ENCODE measurements at places on chromosomes 6 and 20.

GRCh38 chr6:41836022-41836659 lies 48.6 kb downstream of the TOMM6 start:
- no peak for DNase-seq

- DNase-seq = no peak
These were observed 1830.0 kb upstream of the DEFB115 start for GRCh38 chr20:29427201-29428060.

DNA sequence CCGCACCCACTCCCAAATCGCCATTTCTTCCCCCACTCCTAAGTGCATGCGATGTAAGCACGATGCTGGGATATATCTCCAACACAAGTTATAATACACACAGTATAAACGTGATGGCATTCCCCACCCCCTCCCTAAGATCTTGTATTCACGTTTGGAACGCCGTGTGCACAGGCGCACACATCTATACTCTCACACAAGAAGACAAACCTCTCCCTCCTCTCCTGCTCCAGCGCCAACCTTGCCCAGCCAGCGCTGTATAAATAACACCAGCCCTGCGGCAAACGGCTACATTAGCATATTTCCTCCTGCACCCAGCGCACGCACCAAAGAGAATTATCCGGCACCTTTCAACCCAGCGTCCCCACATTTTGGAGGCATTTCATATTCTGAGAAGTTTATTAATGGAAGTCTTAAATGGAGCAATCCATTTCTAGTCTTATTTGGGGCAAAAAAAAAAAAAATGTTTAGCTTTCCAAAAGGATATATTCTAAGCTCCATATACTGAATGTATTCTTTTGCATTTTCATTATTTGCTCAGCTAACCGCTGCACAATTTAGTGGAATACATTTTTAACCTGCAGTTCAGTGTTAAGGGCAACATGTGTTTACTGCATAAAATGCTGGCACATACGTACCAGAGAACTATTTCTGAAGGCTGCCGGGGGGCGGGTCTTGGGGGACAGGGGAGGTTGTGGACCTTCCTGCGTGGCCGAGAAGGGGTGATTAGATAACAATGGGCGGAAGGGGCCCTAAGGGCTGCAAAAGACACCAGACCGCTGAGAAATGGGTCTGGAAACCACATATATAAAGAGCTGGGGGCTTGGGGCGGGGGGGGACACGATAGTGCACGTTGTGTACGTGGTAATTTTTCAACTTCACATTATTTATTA lies 1.1 kb upstream of the SLC22A23 start:
- DNase-seq = peak; percentile 49

- DNase-seq = no peak
These were observed 566.4 kb downstream of the BMP2 start for GRCh38 chr20:7333841-7334240.

DNA sequence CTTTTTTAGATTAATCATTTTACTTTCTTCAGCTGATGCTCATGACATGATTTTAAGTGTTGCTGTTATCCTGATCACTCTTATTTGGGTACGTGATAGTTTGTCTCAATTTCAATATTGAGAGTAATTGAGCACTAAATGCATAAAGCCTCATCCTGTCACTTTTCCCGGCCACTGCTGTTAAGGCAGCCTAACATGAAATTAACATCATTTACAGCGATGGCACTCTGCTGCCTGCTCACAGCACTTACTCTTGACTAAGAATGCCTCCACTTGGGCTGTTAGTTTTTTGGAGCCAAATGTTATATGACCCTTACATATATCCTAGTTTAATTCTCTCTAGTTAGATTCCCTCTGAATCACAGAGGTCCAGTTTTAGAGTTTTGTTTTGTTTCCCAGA lies 107.3 kb downstream of the SLX4IP start:
- no peak for DNase-seq

DNA sequence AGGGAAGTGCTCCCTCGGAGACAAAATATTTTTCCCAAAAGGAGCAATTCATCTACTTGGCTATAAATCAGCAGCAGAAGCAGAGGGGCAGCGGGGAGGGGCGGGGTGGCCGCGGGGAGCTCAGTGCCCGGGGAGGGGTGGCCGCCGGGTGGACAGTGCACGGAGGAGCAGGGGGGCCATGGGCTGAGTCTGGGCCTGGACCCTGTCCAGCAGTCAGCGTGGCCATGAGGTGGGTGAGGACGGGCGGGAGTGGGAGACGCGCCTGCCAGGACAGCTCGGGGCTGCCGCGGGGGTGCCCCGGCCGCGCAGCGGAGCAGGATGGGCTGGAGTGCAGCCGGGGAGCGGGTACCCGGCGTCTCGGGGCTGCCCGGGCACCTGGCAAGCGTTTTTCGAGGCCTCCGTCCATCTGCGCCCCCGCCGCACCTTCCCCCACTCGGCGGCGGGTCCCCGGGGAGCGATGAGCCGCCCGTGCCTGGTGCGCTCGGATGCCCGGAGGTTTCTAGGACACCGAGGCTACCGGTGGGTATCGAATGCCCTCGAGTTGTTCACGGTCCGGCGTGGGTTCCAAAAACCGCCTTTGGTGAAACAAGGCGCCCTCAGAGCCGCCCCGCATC lies 229.5 kb downstream of the THBS2 start:
- DNase-seq = no peak

DNA sequence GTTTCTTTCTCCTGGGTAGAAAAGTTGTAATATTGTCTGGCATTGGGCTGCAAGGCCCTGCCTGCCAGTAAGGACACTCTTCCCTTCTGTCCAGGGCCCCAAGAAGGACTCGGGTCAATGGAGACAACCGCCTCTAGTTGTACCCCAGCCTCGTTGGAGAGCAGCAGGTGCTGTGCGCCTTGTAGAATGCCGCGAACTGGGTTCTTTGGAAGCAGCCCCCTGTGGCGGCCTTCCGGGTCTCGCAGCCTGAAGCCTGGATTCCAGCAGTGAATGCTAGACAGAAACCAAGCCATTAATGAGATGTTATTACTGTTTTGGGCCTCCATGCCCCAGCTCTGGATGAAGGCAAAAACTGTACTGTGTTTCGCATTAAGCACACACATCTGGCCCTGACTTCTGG lies 37.0 kb downstream of the PLCG1 start:
- no peak for DNase-seq

- DNase-seq = no peak
These were observed 21.1 kb upstream of the EDN1 start for GRCh38 chr6:12269110-12269509.

Data from NCI-H510A (cell line).